ENCODE measurements at places on chromosomes 4 and X.
A peak's percentile ranks its signal among the peaks of the same experiment; 100 is the strongest.

- no peak for DNase-seq
Observed at GRCh38 chr4:42284030-42284429, 113.3 kb upstream of the SHISA3 start.

GRCh38 chrX:24002167-24002566 lies 24.8 kb downstream of the KLHL15 start:
- no peak for DNase-seq

GRCh38 chr4:8906991-8907595 lies 35.5 kb upstream of the HMX1 start:
- DNase-seq = peak; percentile 33

- no peak for DNase-seq
Observed at GRCh38 chrX:19866626-19867410, 20.6 kb downstream of the SH3KBP1 start.

GRCh38 chr4:2725380-2725779 lies 30.8 kb downstream of the TNIP2 start:
- no peak for DNase-seq

DNA sequence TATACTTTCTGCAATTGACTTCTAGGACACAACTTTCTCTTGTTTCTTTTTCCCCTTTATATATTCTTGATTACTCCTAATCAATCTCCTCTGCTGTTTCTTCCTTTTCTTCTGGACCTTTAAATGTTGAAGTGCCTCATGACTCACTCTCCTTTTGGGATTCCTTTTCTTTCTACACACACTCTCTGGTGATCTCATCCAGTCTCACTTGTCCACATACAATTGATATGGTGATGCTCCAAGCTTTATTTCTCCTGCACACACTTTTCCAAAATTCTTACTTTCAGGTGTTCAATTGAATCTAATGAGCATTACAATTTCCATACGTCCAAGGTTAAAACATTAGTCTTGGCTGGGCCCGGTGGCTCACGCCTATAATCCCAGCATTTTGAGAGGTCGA lies 794.8 kb upstream of the EPHA5 start:
- DNase-seq = no peak

DNA sequence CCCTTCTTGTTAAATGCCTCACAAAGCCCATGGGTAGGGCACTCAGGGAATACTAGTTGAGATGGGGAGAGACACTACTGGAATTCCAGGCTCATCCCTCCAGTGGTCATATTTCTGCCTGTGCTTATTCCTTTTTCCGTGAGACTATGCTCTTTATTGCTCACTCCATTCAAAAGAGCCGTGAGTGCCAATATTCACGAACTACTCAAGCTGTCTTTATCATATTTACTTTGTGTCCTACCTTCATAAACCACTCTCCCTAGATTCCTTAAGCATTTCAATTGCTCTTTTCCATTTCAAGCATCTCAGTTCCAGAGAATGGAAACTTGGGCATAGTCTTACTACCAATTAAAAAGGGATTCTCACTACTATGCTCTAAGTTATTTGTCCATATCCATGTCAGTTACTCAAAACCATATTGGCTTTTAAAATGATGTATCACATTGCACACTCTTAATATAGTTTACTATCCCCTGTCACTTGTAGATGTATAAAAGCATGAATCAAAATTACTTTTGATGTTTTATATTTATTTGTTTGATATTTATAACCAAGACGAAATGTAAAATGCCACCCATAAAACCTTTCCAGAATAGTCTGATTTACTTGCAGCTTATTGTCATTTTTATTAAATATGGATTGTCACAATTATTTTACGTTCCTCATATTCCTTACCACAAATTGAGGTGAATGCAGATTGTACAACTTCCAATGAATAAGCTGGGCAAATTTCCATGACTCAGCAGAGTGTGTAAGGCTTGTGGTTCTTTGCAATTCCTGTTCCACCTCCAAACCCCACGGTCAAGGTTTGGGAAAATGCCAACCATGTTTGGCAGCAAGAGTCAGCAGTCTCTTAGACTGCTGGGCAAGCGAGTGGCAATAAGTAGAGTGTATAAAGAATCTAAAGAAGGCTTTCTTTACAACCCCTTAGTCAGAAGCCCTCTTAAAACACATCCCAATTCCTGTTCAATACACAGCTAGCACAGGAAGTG lies 24.4 kb downstream of the ENOX2 start:
- no peak for DNase-seq

- DNase-seq = no peak
Observed at GRCh38 chrX:51334276-51334675, 1.7 kb downstream of the NUDT10 start.

GRCh38 chr4:27081675-27082586 lies 221.3 kb downstream of the STIM2 start:
- DNase-seq = no peak

GRCh38 chr4:156313497-156313896 lies 359.8 kb upstream of the CTSO start:
- DNase-seq = no peak

- no peak for DNase-seq
Observed at GRCh38 chr4:5908876-5909427, 16.1 kb upstream of the CRMP1 start.

- DNase-seq = no peak
Observed at GRCh38 chr4:146833530-146833929, 112.1 kb downstream of the TTC29 start.

GRCh38 chr4:1943928-1944327 lies 64.8 kb downstream of the NELFA start:
- DNase-seq = no peak

GRCh38 chr4:104457308-104457981 lies 37.2 kb downstream of the CXXC4 start:
- no peak for DNase-seq

DNA sequence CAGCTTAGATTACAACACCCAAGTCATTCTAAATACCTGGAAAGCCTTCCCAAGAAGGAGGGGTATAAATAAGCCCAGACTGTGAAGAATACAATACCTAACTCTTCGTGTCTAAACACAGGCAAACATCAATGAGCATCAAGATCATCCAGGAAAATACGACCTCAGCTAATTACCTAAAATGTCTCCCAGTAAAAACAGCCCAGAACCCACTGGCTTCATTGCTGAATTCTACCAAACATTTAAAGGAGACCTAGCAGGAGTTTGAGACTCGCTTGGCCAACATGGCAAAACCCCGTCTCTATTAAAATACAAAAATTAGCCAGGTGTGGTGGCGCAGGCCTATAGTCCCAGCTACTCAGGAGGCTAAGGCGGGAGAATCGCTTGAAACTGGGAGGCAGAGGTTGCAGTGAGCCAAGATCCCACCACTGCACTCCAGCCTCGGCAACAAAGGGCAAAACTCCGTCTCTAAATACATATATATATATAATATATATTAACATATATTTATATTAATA lies 19.1 kb upstream of the HSFX4 start:
- DNase-seq = no peak

GRCh38 chr4:138249132-138249531 lies 7.0 kb upstream of the SLC7A11 start:
- no peak for DNase-seq

DNA sequence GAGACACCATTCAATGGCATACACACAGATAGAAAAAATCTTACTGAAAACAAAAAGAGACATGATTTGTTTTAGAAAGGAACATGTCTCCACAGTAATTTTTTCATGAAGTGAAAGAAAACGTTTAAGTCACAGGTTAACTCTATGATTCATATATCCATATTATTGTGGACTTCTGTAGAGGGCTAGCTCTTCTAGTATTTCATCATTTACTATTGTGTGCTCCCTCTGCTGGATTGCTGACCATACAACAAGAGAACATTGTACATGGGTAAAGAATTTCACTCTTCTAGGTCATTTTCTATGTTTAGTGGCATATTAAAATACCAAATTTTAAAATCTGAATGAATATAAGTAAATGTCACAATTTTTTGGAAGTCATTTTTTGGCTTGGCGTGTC lies 91.8 kb upstream of the POU3F4 start:
- no peak for DNase-seq

DNA sequence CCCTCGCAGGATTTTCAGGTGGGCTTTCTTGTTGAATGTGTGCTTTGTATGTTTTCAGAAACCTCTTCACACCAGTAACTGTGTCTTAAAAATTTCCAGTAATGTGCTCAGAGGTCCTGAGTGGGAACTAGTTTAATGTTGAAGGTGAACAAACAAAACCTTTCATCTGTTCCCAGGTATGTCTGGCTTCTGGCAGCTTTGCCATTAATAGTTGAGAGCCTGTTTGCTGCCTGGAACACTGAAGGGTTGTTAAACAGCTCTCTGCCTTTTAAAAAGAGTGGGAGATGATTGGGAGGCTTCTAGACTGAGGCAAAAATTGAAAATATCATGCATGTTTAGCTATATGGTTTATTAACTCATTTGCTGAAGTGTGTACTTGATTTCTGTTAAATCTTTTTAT lies 161.2 kb upstream of the AGTR2 start:
- DNase-seq = no peak

DNA sequence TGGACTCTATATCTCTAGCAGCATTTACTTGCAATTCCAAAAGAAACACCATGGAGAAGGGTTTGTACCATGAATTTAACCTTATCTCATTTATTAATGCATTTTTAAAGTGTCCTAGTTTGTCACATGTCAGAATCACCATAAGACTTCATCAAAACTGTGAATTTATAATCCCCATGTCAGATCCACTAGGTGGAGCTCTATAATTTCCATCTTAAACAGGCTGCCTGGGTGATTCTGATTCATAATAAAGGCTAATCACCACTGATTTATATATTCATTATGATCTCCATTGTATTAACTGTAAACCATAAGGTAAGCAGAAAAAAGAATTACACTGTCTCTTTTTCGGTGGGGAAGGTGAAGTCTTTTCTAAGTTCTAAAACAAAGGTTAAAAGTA lies 4.0 kb downstream of the TCEAL2 start:
- DNase-seq = no peak

- no peak for DNase-seq
Observed at GRCh38 chr4:170423137-170423536, 333.4 kb upstream of the AADAT start.

- DNase-seq = no peak
Observed at GRCh38 chr4:39626261-39626660, 12.4 kb downstream of the SMIM14 start.

- no peak for DNase-seq
Observed at GRCh38 chr4:144267084-144267483, 126.6 kb upstream of the GYPA start.

- peak; percentile 77 for DNase-seq
Observed at GRCh38 chrX:56232221-56233082, at the start of gene KLF8. Gene KLF8, plus strand, starts transcription at chrX:56232356. Its CDS starts 979 bp downstream, at chrX:56233335.

GRCh38 chrX:39398215-39398962 lies 597.1 kb downstream of the MID1IP1 start:
- DNase-seq = no peak

DNA sequence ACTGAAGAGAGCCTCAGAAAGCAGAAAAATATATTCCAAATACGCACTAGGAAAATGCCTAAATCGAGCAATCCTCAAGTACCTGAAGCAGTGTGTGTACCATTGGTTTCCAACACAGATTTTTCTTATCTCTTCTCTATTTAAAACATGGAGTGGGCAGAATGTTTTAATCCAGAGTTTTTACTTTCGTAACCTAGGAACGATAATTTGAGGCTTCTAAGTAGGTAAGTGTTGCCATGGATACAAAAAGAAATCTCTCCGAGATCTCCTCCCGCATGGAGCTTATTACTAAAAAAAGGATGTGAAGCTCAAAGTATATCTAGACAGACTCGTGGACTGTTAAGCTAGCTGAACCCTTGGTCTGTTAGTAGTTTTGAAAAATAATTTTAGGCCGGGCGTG lies 23.0 kb upstream of the OTUD4 start:
- no peak for DNase-seq

DNA sequence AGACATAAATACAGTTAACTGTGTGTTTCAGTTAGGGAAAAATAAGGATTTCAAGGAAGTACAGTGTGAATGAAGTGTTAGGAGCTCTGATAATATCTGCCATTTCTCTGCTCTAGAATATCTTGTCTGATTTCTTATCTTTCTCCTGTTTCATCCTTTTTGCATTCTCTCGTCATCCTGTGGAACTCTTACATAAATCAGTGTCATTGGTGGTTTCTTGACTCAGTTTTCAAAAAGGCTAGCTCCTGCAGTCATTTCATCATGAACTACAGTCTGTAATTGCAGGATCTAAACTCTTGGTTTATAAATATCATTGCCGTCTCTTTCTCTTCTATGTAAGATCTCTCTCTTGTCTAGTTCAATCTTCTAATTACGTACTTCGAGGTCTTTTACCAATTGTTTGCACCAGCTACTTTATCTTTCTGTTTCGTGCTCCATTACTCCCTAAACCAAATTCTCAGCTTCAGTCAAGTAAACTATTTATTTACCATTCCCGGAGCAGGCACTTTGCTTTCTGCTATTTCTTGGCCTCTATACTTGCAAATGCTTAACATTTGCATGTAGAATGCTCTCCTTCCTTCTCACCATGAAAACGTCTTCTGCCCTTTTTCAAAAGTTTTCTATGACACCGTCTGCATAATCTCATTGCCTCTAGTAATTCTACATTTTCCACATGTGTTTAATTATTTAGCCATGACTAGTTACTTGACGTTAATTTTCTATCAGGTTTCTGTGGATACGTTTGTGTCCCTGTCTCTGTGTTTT lies 294.0 kb downstream of the TENM3 start:
- DNase-seq = no peak

- no peak for DNase-seq
Observed at GRCh38 chr4:153785910-153786721, 2.8 kb downstream of the SFRP2 start.

DNA sequence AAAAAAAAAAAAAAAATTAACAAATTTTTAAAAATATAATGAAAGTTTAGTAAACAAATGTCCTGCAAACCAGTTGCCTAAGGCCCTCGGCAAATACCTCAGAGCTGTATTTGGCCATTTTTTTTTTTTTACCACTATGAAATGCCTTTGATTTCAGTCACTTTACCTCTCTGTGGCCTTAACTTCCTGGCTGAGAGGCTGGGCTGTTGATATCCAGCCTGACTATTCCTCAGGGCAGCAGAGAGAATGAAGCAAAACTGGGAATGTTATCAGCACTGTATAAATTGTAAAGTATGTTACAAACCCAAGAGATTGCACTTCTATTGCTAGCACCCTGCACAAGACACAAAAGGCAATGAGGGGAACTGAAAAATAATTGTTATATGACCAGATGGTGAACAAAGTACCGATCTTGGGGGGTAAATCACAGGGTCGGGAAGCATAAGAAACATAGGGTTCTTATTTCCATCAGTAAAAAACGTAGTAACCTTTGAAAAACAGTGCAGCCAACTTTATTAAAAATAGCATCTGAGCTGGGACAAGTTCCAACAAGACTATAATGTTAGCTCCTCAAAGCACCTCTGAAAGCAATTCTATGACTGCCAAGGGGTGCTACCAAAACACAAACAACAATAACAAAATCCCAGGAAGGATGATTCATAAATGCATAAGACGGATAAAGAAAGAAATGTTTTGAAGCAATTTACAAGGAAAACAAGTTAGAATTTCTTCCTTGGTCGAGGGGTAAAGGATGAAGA lies 18.1 kb downstream of the USP46 start:
- no peak for DNase-seq

DNA sequence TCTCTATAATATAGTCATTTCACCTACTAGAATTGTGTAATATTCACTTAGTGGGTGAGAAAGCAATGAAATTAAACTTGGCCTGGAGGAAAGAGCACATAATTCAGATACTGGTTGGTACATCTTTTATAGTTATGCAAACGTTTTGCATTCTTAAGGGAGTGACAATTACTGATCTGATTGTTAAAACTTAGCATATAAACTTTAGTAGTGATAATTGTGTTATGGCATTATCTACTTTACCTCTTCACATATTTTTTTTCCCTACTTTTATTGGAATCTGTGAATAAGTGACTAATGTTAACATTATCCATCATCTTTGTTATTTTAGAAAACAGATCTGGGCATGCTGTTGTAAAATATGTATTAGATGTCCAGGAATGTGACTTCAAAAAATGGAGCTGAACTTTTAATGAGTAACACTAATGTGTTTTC lies 217.4 kb upstream of the GIMD1 start:
- DNase-seq = no peak
